HCT116 (cell line): ENCODE measurements at places on chromosomes 11 and 22.

- no peak for DNase-seq
Observed at GRCh38 chr11:126654886-126655806, 299.7 kb downstream of the ST3GAL4 start.

GRCh38 chr11:73243093-73243485 is 25.0 kb downstream of the P2RY2 start:
- DNase-seq, result no peak

DNA sequence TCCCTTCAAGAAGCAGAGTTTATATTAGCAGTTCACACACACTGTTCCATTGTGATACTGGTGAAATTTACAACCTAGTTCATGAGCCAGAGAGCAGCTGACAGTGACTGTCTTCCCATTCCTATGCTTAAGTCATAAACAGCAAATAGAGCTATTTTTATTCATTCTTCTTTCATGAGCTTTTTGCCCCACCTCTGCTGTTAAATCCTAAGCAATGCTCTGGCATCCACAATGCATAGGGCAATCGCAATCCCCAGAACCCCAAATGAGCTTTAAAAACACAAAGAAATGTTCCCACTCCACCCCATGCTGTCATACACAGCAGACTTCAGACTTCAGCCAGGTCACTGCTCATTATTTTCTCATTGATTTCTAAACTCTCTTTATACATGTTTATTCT is 307.5 kb downstream of the ETS1 start:
- DNase-seq, result no peak

DNA sequence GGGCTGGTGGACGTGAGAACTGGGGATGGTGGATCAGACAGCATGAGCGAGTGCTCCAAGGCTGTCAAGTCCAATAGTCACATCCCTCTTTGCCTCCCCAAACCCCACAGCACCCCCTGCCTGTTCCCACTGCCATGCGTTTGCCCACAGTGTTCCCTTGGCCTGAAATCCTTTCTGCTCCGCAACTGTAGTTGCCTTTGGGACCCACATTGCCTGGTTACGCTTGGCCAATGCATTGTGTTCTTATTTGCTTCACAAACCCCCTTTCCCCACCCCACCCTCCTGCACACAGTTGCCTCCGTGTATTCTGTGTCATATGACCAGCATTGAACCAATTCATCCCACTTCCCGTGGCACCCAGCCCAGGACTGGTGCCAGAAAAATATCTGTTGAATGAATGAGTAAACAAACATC is 2.1 kb upstream of the KIAA0930 start:
- DNase-seq, result no peak

GRCh38 chr22:49735411-49735900 is 92.2 kb downstream of the BRD1 start:
- DNase-seq, result no peak

DNA sequence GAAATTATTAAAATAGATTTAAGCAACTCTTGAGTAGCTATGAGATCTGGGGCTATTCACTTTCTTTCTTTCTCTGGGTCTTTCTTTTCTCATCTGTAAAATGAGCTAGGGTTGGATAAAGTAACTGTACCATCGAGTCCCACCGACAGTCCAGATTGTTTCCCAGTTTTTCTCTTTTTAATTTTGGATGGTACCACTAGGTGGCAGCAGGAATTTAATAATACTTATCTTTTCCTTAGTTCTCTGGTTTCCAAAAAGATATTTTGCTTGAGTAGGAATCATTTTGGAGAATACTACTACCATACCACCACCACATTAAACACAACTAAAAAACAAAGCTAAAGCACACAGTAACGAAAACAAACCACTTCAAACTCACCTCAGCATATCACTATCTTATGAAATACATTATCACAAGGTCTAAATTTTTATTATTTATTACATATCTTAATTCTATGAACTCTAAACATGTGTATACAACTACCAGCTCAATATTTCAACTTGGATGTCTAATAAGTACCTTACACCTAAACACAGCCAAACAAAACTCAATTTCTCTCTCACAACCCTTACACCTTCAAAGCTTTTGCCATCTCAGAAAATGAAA is 584.0 kb downstream of the KCNA4 start:
- DNase-seq, result peak; percentile 3

DNA sequence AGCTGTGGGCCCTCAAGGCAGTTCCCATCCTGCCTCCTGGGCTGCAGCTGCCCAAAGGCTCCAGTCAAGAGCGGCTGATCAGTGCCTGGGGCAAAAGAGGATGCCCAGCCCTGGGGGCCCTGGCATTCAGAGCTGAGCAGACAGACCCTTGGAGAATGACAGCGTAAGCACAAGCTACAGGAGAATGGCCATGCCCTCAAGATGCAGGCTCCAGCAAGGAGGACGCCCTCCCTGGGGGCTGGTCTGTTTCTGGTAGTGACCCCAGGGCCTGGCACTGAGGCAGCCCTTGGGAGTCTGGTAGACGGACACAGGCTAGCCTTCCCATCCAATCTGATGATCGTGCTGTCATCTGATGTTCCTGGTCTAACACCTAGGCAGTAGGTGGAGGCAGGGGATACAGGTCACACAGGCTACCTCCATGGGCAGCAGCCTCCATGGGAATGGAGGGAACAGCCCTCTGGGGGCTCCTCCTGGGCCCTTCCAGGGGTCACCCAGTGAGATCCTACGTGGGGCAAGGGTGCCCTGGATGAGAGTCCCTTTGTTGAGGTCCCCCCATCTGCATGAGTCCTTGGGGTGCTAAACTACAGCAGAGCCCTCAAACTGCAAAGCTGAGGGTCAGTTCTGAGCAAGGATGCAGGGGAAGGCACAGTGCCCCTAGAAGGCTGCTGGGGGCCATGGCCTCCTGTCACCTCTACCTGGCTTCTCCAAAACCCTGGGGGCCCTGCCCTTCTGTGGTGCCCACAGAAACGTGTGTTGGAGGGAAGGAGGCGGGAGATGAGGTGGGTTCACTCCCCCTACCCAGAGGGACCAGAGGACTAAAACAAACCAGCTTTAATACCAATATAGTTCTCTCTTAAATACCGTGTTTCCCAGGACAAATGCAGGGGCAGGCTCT is 10.2 kb upstream of the SF1 start:
- no peak for DNase-seq

DNA sequence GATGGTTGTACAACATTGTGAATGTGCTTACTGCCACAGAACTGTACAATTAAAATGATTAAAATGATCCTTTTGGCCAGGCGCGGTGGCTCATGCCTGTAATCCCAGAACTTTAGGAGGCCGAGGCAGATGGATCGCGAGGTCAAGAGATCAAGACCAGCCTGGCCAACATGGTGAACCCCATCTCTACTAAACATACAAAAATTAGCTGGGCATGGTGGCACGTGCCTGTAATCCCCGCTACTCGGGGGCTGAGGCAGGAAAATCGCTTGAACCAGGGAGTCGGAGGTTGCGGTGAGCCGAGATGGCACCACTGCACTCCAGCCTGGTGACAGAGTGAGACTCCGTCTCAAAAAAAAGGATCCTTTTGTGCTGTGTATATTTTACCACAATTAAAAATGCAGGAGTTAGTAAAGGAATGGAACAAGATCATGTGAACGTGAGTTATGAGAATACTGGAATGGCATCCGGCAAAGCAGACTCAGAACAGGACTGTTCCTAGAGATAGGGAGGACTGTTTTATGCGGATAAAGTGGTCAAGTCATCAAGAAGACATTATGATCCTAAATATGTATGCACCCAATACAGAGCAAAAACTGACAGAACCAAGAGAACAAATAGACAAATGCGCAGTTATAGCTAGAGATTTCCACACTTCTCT is 58.0 kb upstream of the CLDN5 start:
- DNase-seq, result no peak

GRCh38 chr11:110807801-110808200 is 95.6 kb upstream of the ARHGAP20 start:
- DNase-seq, result no peak

GRCh38 chr11:88631497-88631896 is 294.0 kb upstream of the CTSC start:
- DNase-seq, result peak; percentile 1

DNA sequence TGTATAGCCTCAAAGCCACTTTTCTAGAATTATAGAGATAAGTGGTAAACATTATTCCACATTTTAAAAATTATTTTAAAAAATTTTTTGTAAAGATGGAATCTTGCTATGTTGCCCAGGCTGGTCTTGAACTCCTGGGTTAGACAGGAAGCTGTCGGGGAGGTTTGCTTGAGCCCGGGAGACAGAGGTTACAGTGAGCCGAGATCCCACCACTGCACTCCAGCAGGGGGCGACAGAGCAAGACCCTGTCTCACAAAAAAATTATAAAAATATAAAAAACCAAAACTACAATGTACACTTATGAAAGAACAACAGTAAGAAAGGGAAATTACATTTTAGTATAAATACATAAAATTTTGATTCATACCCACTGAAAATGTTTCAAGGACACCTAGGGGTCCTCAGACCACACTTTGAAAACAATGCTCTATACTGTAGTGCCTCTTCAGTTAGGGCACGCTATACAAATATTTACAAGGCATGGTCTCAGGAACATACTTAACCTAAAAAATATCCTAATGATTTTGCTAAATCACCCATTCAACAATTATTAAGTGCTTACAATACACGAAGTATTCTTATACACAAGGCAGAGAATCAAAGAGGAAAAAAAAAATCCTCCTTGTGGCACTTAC is 111.2 kb downstream of the MRTFA start:
- DNase-seq, result no peak

GRCh38 chr11:93329936-93330445 is 551 bp upstream of the DEUP1 start:
- no peak for DNase-seq

DNA sequence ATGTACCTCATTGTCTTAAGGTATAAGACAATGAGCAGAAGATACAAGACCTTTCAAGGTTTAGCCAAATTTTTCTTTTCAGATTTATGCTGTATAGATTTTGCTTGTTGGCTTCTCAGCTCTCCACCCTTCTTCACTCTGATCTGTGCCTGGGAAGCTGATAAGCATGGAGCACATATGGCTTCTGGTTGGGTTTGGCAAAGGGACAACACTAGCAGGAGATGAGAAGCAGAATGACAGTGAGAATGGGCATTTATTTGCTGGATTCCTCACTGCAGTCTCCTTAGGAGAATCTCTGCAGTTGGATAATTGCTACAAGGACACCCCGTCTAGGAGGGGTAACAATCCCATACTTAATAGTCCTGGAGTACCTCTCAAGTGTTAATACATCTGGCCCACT is 474.8 kb upstream of the CCDC90B start:
- no peak for DNase-seq

DNA sequence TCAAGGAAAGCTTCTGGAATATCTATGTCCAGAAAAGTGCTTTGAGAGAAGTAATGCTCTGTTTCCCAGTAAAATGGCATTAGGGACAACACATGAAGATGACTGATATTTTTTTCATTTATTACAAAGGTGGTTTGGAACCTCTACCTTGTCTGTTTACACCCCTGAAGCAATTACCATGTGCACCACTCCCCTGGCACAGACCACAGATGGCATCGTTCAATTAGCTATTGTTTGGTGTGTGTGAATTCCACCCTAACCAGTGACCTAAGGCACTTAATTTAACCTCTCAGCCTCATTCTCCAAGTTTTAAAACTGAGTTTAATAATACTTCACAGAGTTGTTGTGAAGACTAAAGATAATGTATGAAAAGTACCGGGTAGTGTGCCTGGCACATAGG is 127.6 kb upstream of the BMAL1 start:
- no peak for DNase-seq

GRCh38 chr22:22125028-22125578 is 119.5 kb upstream of the VPREB1 start:
- DNase-seq, result no peak

DNA sequence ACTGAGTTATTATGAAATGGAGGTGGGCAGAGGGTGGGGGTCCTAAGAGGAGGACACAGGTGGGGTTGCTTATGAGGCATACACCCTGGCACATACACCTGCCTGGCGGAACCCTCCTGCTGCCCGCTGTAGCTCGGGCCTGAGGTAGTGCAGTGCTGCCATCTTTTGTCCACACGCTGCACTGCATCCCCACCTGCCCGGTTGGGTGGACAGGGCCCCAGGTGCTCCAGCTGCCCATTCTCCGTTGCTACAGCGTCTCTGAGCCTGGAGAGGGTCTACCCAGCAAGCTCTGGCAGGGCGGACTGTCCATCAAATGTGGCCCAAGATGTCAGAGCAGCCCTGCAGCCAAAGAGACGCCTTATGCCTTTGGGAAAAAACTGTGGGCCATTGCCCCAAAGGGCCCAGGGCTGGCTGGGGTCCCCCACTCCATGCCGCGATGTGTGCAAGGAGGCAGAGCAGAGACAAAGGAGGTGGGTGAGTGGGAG is 131.2 kb downstream of the BUD13 start:
- peak; percentile 32 for DNase-seq

- no peak for DNase-seq
Observed at GRCh38 chr11:122637541-122637940, 18.0 kb upstream of the UBASH3B start.

- DNase-seq, result no peak
Observed at GRCh38 chr11:61267437-61267841, 26.5 kb downstream of the PGA5 start.

- no peak for DNase-seq
Observed at GRCh38 chr11:45692808-45693453, 27.5 kb upstream of the CHST1 start.

DNA sequence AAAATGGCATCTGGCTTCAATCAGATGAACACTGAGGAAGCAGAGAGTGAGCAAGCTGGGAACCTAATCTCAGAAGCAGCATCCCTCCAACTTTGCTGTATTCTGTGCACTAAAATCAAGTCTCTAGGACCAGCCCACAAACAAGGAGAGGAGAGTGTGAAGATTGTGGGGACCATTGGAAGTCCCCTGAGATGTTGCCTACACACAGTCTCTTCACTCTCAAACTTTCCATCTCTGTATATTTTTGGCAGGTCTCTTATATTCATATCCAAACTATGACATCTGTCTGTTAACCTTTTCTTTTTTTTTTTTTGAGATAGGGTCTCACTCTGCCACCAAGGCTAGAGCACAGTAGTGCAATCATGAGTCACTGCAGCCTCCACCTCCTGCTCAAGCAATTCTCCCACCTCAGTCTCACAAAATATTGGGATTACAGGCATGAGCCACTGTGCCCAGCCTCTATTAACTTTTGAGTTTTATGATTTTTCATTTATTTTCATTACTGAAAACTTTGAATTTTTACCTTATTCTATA is 1096.4 kb downstream of the TBC1D22A start:
- DNase-seq, result no peak
